ENCODE measurements at places on chromosomes 16 and 17.
A peak's percentile ranks its signal among the peaks of the same experiment; 100 is the strongest.

- H3K4me1 ChIP-seq = no peaks in the 10 kb centered on the region
- H3K4me3 ChIP-seq = no peak overlapping the region
- H3K27me3 ChIP-seq = peaks cover 2% of the 10 kb centered on the region
- DNase-seq = no peak
- H3K36me3 ChIP-seq = no peaks in the 10 kb centered on the region
- H3K27ac ChIP-seq = no peak overlapping the region
These were observed 67.4 kb downstream of the MYH13 start for GRCh38 chr17:10305398-10305797.

DNA sequence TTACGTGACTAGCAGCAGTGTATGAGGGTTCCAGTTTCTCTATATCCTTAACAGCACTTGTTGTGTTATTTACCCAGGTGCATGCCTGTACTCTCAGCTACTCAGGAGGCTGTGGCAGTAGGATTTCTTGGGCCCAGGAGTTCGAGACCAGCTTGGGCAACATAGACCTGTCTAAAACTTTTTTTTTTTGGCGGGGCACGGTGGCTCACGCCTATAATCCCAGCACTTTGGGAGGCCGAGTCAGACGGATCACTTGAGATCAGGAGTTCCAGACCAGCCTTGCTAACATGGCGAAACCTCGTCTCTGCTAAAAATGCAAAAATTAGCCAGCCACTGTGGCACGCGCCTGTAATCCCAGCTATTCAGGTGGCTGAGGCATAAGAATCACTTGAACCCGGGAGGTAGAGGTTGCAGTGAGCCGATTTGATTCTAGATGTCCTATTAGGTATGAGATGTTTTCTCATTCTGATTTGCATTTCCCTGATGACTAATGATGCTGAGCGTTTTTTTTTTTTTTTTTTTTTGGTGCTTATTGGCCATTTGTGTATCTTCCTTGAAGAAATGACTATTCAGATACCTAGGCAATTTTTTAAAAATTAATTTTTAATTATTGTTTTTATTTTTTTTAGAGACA lies 13.4 kb downstream of the CASC3 start:
- H3K27me3 ChIP-seq = no peaks in the 10 kb centered on the region
- no peak for DNase-seq
- H3K36me3 ChIP-seq = peaks cover 26% of the 10 kb centered on the region
- H3K4me3 ChIP-seq = no peak overlapping the region

DNA sequence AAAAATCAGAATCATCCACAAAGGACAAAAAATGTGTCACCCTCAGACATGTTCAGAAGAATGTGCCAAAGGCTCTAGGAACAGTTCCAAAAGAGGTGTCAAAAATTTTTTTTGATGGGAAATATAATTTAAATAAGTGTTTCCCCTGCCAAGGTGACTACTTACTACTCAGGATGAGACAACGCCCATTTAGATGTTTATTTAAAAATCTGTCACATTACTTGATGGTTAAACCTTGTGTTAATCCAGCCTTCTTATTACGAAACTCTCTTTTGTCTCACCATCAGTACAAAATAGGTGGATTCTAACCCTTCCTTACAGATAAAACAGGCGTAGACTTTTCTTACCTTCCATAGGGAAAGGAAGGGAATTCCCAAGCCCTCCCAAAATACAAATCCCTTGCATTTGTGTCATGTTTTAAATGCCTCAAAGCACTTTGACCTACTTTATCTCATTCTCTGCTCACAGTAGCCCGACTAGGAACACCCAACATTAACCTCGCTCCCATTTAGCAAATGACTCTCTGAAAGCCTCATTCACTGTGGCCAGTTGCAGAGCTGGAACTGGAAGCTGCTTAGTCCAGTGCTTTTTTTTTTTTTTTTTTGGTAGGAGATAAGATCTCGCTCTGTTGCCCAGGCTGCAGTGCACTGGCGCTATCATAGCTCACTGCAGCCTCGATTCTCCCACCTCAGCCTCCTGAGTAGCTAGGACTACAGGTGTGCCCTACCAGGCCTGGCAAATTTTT lies 5.8 kb upstream of the GNA13 start:
- H3K27ac ChIP-seq = no peak overlapping the region
- no peak for DNase-seq
- H3K4me1 ChIP-seq = peaks cover 4% of the 10 kb centered on the region
- H3K36me3 ChIP-seq = no peaks in the 10 kb centered on the region
- peaks cover 18% of the 10 kb centered on the region for H3K27me3 ChIP-seq

- peaks cover 56% of the 10 kb centered on the region for H3K4me1 ChIP-seq
- no peaks in the 10 kb centered on the region for H3K27me3 ChIP-seq
- H3K36me3 ChIP-seq = peaks cover 3% of the 10 kb centered on the region
- H3K4me3 ChIP-seq = peak within 1 kb of the TSS; percentile 91
These were observed at the start of gene IL21R for GRCh38 chr16:27401768-27402568. Gene IL21R (plus strand): TSS chr16:27402174. CDS start chr16:27430072, 27,898 bp downstream.

All from activated naive CD8-positive, alpha-beta T cell treated with anti-CD3 and anti-CD28 coated beads, Interleukin-2, amount 10 ng/mL, durations not matched to agents 7 days and 5 days (primary cell).